ENCODE measurements at places on chromosomes 16 and 17.

DNA sequence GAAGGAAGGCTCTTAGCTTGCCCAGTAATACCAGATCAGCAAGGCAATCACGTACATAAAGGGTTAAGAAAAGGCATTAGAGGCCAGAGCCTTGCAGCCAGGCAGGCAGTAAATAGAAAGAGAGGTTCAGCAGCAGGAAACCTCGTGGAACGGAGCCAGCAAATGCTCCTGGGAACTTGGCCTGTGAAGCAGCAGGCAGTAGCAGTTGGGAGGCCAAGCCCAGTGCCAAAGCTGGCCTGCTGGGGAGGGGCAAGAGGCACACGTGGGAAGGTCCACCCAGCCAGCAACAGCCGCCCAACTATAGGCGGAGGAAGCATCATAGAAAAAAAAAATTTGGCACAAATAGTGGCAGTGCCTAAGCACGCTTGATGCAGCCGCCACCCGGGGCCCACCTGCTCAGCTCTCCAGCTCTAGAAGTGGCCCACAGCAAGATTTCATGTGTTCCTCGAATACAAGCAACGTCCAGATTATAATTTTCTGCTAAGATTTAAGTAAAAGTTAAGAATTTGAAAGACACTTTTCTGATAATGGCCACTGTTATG, 2339.5 kb downstream of the TP53TG3F start:
- DNase-seq = no peak

GRCh38 chr17:61567045-61567802, 23.8 kb downstream of the NACA2 start:
- no peak for DNase-seq

- no peak for DNase-seq
Observed at GRCh38 chr17:56136301-56136700, 17.0 kb upstream of the ANKFN1 start.

GRCh38 chr17:43341715-43342588, 56.8 kb upstream of the ARL4D start:
- peak; percentile 49 for DNase-seq

DNA sequence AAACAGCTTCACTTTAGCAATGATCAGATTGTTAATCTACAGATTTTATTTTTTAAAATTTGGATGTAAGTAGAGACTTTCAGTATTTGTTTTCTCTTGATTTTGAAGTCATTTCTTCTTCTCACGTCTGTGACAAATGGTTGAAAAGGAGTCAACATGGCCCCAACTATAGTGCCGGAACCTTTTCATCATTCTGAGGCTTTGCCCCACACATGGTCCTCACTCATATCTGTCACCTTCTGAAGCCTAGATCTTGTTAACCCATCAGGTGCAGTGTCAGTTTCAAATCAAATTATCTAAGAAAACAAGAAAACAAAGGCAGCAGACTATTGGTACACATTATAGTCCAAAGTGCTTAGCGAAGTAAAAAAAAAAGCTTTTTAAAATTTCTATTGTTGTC, 124.1 kb downstream of the TRIM37 start:
- no peak for DNase-seq

- DNase-seq = no peak
Observed at GRCh38 chr17:34133350-34133749, 121.7 kb upstream of the CCL2 start.

DNA sequence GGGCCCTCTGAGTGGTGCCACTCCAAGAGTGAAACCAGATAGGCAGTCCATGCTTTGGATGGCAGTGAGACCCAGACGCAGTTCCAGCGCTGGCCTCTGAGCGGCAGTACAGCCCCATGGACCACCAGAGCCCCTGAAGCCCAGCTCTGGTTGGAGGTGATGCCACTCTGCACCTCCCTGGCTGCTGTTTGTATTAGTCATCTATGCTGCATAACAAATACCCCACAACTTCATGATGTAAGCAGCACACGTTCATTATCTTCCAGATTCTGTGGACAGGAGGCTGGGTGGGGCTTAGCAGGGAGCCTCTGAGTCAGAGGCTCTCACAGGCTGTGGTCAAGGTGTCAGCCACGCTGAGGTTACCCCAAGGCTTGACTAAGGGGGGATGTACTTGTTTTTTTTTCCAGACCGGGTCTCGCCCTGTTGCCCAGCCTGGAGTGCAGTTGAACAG, 5.1 kb upstream of the NME4 start:
- peak; percentile 58 for DNase-seq

- DNase-seq = no peak
Observed at GRCh38 chr17:81401723-81402529, 6.7 kb downstream of the BAHCC1 start.

DNA sequence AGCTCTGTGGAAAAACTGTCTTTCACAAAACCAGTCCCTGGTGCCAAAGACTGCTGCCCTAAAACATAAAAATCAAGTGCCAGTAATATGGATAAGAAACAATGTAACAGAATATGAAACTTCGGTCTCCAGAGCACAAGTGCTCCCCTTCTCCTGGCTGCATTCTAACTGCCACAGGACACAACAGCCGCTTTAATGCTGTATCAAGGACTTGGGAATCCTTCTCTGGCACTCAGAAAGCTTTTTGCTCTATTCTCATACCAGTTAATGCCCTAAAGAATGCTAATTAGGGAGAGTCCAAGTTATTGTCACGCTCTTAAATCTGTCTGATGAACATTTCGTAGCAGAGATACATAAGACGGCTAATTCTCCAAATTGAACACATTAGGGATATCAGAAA, 90.9 kb downstream of the PARN start:
- no peak for DNase-seq

DNA sequence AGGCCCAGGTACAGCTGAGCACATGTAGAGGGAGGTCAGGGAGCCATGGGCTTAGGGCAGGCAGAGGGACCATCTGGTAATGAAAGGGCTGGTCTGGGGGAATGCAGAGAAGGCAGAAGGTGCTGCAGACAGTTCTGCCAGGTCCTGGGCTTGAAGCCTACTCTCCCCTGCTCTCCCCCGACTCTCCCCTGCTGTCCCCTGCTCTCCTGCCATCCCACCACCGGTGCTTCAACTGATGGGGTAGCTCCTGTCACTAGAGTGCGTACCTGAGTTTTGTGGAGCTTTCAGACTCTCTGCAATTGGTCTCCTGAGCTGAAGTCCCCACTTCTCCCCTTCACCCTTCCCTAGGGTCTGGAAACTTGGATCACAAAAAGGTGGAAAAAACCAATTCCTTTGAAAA, 37.3 kb upstream of the PHOSPHO1 start:
- DNase-seq = no peak

- no peak for DNase-seq
Observed at GRCh38 chr16:20673071-20673806, 24.2 kb downstream of the ACSM1 start.

DNA sequence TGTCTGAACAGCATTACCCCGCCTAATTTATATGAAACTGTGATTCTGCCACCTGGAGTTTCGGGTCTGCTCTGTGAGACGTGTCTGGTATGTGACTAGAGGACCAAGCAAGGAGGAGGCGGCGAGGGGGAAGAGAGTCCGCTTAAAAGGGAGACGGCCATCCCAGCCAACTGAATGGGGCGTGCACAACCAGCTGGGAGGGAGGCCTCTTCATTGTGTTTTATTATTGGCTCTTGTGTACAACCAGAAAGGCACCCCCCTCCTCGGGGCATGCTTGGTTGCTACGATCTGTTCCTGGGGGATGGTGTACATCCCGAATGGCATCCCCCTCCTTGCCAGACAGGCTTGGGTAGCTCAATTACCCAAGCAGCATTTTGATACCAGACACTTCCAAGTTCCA, 384.5 kb upstream of the SALL1 start:
- no peak for DNase-seq

- DNase-seq = no peak
Observed at GRCh38 chr16:24002619-24003018, 166.8 kb downstream of the PRKCB start.

DNA sequence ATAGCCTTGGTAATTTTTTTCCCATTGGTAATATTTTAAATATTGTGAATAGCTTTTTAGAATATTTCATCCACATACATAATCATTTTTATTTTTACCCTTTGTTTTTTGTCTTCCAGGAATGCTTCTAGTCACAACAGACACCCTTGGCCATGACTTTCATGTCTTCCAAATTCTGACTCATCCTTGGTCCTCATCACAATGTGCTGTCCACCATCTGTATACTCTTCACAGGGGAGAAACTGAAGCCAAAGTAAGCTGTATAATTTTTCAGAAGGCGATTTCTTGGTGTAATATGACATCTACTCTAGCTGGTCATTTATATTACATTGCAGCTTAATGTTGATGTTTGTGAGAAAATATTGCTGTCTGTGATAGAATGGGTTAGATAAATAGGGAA, 269.4 kb downstream of the BCAS3 start:
- DNase-seq = no peak

DNA sequence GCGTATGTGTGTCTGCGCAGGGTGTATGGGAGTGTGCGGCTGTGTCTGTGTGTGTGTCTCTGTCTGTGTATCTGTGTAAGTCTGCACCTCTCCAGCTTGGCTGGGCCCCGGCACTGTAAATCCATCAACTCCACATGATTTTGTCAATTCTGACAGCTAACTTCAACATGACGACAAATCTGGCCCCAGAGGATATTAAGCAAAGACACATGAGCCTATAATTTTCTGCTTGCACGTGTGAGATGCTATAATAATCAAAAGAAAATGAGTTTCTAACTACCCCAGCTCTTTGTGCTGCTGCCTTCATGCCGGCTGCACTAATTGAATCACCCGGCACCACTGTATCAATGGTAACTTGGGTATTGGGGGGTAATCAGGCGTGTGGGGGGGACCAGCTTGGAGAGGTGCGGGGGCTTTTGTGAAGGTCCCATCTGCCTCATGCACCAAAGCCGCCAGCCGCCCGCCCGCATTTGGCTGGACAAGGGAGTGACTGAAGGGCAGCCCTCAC, 57.6 kb upstream of the LHX1 start:
- DNase-seq = no peak

GRCh38 chr17:75590314-75590761, 2.7 kb downstream of the MYO15B start:
- no peak for DNase-seq

- DNase-seq = no peak
Observed at GRCh38 chr16:83253521-83253920, 554.3 kb upstream of the HSBP1 start.

- no peak for DNase-seq
Observed at GRCh38 chr17:61054436-61054835, 345.2 kb upstream of the TBX2 start.

- DNase-seq = no peak
Observed at GRCh38 chr17:21376759-21377690, 868 bp downstream of the KCNJ12 start.

GRCh38 chr16:57611706-57612105, 16.7 kb upstream of the ADGRG1 start:
- DNase-seq = no peak

DNA sequence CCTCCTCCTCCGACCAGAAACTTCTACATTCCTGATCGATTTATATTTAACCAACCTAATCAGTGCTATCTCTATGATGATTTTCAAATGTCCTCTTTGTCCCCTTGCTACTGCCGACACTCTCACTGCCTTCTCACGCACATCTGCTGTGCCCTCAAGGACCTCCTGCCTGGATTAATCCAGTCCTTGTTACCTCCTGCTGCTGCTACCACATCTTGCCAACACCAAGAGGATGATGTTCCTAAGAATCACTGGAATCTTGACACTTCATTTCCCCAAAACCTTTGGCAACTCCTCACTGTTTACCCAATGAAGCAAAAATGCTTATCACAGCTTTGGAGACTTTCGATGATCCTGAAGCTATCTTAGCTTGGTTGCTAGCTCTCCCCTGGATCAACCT, 287.3 kb upstream of the AXIN2 start:
- no peak for DNase-seq

- no peak for DNase-seq
Observed at GRCh38 chr17:72376526-72377345, 255.9 kb downstream of the SOX9 start.

- DNase-seq = peak; percentile 34
Observed at GRCh38 chr17:41338961-41339485, 11.6 kb downstream of the KRT33A start.

GRCh38 chr17:59425085-59425931, 93.9 kb downstream of the YPEL2 start:
- no peak for DNase-seq

- DNase-seq = no peak
Observed at GRCh38 chr17:33021731-33022408, 30.2 kb downstream of the SPACA3 start.

DNA sequence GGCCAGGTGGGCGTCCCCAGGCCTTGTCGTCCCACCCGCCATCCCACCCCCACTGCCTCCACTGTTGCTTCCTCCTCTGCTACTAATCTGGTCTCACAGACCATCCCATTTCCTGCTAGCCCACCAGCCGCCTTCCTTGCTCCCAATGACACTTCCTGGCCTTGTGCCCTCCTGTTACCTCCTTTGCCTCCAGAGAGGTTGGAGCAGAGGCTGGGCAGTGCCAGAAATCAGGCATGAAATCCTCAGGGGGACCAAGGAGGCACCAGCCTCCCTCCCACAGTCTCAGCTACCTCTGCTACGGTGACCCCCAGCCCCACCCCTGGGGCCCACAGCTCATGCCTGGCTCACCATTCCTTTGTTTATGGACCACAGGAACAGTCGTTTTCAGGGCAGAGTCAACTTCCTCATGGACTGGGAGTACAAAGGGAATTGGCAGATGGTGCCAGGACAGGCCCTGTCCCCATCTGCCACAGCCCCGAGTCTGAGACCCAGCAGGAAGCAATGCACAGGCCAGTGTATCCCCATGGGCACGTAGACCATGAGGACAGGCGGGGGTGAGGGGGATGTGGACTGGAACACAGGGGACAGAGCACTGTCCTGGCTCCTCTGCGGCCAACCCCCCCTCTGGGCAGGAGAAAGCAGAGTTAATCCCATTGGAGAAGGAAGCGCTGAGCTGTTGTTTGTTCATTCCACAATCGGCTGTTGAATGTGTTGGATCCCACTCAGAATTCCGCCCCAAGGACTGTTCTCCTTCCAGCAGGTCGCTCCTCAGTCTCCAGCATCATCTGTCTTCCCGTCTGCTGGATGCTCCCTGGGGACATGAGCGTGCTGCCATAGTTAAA, 2.2 kb upstream of the CDH5 start:
- no peak for DNase-seq

All from activated CD4-positive, alpha-beta T cell treated with anti-CD3 and anti-CD28 coated beads, Interleukin-2, amount 50 U/mL, for 24 hours (primary cell).